DMS53 (cell line): ENCODE measurements at places on chromosomes 2 and 18.

DNA sequence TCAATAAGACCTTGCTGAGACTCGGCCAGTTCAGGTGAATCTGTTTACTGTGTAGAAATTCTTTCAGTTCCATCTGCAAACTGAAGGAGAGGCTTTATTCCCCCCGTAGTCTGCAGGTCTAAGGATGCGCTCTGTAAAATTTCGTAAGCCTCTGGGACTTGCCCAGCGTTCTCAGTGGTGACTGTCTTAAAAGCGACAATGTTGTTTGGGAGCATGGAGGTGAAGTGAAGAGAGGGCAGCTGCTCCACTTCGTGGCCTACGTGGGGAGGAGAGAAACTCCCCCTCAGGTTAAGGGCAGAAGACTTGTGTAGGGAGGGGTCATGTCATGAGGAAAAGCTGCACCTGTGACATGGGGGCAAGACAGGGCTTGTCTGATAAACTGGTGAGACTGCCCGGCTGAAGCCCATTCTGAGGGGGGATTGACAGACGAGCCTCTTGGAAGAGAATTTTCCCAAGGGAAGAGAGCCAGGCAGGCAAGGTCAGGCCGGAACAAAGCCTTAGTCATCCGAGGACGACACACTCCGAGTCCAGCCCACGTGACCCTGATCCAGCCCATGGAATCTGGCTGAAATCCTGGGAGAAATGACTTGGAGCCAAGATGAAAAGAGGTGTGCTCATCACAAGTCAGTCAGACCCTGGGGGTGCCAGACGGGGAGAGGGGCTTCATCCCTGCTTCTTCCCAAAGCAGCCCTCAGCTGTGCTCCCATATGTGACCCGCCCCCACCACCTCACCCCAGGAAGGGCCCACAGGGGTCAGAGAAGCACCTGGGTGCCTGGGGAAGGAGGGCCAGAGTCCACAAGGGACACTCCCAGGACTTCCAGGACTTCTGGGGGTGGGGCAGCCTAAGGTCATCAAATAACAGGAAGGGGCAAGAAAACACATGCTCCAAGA, 88.5 kb upstream of the SH3BP4 start:
- DNase-seq = no peak

DNA sequence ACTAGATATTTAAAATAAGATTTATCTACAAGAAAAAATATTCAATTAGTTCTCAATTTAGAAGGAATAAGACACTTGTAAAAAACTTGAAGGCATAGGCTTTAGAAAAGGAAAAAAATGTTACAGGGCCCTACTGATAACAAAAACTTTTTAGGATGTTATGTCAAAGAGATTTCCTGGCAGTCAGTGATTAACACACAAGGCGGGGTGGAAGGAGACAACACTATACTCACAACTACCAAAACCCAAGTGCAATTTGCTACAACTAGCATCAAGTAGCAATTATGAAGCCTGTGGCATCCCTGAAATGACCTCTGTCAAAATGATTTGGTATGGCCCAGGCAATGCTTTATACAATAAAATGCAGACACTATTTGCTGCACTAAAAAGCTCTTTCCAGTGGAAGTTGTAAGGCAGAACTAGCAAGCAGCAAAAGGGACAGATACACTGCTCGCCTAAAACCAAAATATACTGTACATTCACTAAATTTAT, 15.3 kb downstream of the STRN start:
- DNase-seq = no peak

DNA sequence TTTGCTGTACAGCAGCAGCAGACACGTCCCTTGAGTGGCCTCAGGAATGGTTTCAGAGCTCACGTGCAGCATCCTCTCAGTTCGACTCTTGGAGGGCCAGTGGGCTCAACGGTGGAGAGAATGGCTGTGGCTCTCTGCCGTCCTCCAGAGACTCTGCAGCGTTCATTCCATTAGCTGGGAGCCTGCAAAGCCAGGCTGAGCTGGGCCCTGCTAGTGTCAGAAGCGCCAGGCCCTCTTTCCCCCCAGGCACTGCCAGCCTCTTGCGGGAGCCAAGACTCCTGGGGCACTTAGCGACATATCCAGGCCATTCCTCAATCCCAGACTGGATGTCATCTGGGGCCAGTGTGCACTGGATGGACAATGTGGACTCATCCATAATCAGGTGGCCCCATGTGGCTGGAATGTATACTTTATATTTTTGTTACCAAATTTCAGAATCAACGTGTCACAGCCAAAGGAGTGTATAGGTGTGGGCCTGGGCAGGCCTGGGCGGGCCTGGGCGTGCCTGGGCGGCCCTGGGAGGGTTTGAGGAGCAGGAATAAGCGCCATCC, 125.1 kb upstream of the EPAS1 start:
- no peak for DNase-seq

GRCh38 chr18:7038330-7038851, 79.2 kb downstream of the LAMA1 start:
- peak; percentile 100 for DNase-seq

GRCh38 chr2:28250006-28250405, 142.7 kb upstream of the FOSL2 start:
- DNase-seq = no peak

DNA sequence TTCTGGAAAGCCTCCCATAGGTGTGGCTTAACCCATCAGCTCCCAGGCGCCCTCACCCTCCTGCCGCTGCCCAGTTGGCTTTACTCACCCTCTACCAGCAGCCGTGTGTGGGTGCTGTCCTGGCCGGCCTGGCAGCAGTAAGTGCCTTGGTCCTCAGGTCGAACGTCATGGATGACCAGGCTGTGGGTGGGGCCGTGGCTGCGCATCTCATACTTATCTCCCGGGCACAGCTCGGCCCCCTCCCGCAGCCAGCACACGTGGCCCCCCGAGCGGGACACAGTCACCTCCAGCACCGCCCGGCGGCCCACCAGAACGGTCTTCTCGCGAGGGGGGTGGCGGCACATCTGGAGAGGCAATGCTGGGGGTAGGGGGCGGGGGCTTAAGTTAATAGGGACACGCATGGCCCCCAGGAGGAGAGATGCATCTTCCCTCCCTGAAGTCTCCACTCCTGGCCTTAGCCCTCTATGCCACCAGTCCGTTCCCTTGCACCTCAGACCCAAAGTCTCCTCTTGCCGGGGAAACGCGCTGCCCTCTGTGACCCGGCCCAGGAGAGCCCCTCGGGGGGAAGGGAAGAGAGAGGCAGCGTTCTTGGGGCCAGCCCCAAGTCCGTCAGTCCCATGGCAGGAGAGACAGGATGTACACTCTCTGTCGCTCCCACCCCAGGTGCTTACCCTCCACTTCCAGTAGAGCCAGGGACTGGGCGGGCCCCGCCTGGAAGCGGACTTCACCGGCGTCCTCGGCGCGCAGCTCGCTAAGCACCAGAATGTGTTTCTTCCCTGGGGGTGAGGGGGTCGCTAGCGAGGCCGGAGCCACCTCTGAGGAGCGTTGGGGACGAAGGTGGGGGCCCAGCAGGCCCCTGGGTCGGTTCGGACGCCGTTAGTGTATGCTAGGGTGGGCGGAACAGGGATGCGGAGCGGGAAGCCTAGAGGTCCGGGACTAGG, 7.9 kb downstream of the TMEM198 start:
- DNase-seq = peak; percentile 82

DNA sequence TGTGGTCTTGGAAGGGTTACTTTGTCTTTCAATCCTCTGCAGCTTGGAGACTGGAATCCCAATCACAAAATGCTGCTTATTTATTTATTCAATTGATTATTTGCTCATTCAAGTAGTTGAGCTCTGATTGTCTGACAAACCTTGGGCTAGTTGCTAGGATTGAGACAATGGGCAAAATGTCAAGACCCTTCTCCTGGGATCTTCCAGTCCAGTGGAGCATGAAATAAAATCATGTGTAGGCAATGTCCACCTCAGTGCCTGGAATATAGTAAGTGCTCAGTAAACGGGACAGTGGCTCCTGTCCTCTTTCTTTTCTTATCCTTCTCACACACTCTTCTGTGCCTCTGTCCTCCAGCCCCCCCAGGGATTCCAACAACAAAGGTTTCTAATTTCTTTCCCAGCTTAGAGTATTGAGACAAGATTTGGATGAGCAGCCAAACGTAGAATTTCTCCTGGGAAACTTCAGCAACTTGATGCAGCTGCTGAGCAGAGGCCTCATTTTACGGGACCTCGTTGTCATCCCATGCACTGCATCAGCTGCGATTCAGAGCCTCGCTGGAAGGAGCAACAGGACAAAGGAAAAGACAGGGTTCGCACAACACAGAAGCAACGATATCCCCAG, 545.0 kb downstream of the SOX11 start:
- no peak for DNase-seq

- no peak for DNase-seq
These were observed 40.2 kb upstream of the CD226 start for GRCh38 chr18:69987870-69988269.

- no peak for DNase-seq
These were observed 36.4 kb upstream of the TBR1 start for GRCh38 chr2:161379740-161380139.

DNA sequence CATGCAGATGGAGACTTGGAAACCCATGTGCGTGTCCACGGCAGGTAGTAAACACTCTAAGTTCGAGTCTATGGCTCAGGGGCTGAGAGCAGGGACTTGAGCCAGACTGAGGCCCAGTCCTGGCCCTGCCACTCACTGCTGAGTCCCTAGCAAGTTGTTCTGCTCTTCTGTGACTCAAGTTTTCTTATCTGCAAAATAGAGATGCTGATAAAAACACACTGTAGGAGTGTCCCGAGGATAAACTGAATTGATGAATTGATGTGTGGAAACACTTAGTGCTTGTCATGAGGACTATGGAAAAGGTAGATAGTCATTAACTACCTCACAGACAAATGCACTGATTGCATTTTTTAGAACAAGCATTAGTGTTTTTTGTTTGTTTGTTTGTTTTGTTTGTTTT, 73.2 kb downstream of the BOLA3 start:
- DNase-seq = no peak

GRCh38 chr2:177325554-177325953, 61.0 kb upstream of the NFE2L2 start:
- no peak for DNase-seq

- no peak for DNase-seq
These were observed 11.3 kb downstream of the UPP2 start for GRCh38 chr2:158112992-158113391.

DNA sequence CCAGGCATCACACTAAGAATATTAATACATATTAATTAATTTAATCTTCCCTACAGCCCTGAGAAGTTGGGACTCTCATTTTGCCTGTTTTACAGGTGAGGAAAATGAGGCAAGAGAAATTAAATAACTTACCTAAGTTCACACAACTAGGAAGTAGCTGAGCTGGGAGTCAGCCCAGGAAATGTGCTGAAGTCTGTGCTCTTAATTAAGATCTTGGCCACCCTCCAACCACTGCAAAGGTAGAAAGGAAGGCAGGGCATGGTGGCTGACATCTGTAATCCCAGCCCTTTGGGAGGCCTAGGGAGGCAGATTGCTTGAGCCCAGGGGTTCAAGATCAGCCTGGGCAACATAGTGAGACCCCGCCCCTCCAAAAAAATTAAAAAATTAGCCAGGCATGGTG, 12.9 kb upstream of the MGAT4A start:
- DNase-seq = no peak

DNA sequence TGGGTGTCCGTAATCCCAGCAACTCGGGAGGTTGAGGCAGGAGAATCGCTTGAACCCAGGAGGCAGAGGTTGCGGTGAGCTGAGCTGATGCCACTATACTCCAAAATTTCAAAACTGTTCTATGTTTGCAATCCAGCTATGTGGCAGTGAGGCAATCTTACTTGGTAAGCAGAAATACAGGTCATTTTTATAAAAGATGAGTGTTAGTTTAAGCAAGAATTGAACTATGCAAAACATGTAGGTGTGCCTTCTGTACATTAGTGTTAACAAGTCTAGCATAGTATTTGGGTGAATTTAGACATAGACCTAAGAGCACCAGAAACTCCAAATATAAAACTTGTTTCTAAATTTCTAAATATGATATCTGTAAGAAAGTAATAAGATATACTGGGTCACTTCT, 7.2 kb downstream of the DSC1 start:
- DNase-seq = no peak

GRCh38 chr18:33870059-33870458, 292.0 kb downstream of the ASXL3 start:
- DNase-seq = peak; percentile 24

DNA sequence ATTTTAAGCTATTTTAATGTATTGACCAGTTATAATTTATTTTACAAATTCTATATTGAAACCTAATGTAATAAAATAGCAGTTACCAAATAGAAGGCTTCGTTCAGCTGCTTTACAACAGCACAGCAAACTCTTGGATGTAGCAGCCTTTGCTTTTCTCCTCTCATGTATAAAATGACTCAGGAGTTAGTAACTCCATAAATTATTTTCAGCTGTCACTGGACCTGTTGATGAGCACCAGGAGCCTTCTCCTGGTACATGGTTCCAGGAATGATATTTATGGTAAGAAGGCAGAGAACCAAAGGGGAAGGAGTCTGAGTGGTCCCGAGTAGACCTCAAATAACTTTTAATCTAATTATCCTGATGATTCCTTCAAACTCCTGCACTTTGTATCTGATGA, 256.4 kb upstream of the NETO1 start:
- no peak for DNase-seq

DNA sequence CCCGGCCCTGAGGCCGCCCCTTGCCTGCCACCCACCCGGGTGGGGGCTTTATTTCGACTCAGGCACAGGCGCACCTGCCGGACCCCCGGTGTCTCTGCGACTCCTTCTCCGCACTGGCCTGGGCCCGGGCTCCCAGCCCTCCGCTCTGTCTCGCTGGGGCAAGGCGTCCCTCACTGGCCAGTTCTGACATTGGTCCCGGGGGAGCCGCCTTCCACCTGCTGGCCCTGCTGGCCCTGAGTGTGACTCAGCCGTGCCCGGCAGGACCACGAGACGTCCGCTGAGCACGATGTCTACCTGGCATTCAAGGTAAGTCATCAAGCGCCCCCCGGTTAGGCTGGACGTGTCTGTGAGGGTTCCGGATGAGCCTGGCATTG, 131.5 kb upstream of the CTDP1 start:
- no peak for DNase-seq

- DNase-seq = peak; percentile 10
These were observed 144.3 kb downstream of the CHST9 start for GRCh38 chr18:27040796-27041195.

GRCh38 chr2:9586465-9586864, 30.8 kb upstream of the ADAM17 start:
- no peak for DNase-seq

DNA sequence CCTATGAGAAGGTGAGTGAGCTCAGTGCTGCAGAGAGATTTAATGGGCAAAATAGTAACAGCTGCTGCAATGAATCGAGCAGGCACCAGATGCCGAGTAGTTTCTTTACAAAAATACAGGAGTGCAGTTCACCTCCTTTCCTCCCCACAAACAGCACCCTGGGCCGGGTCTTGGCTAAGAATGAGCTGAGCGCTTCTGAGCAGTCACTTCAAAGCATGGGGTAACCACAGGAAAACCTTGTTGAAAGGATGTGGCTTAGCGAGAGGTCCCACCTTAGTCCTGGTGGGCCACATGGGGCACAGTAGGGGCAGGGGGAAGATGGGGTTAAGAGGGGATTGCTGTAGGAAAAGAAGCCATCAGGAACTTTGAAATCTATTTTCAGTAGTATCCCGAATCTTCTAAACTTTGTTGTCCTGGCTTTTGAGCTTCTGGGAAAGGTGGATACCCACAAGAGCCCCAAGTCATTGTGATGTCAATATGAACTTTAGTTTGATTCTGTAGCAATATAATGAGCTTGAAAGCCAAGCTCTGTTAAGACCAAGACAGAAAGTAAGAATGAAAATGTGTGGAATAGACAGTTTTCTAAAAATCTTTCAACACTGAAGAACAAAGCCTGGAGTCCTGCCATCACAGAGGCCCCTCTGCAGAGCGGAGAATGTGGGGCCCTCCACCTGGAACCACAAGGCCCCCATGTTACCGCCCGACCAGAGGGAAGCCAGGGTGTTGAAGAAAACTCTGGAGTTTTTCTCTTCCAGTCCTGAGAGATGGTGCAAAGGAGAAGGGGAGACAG, 101.0 kb upstream of the ZNF236 start:
- DNase-seq = no peak

GRCh38 chr18:50751947-50752346, 67.9 kb downstream of the MRO start:
- DNase-seq = no peak
